ENCODE measurements at places on chromosomes 1 and 21.

GRCh38 chr1:223524930-223525451 lies 131.8 kb downstream of the CCDC185 start:
- peaks cover 6% of the 10 kb centered on the region for H3K4me1 ChIP-seq
- H3K27me3 ChIP-seq: no peaks in the 10 kb centered on the region
- H3K4me3 ChIP-seq: no peak overlapping the region

- no peak for DNase-seq
- H3K36me3 ChIP-seq: peaks cover 8% of the 10 kb centered on the region
- no peak overlapping the region for H3K4me3 ChIP-seq
- H3K27ac ChIP-seq: peak overlapping the region; percentile 47
- H3K4me1 ChIP-seq: no peaks in the 10 kb centered on the region
- no peaks in the 10 kb centered on the region for H3K27me3 ChIP-seq
These were observed 28.4 kb upstream of the PLEKHO1 start for GRCh38 chr1:150121236-150121862.

GRCh38 chr1:179821524-179821923 lies 56.1 kb downstream of the TOR1AIP2 start:
- no peak overlapping the region for H3K4me3 ChIP-seq
- H3K27me3 ChIP-seq: no peaks in the 10 kb centered on the region
- H3K27ac ChIP-seq: peak overlapping the region; percentile 35
- H3K4me1 ChIP-seq: no peaks in the 10 kb centered on the region

DNA sequence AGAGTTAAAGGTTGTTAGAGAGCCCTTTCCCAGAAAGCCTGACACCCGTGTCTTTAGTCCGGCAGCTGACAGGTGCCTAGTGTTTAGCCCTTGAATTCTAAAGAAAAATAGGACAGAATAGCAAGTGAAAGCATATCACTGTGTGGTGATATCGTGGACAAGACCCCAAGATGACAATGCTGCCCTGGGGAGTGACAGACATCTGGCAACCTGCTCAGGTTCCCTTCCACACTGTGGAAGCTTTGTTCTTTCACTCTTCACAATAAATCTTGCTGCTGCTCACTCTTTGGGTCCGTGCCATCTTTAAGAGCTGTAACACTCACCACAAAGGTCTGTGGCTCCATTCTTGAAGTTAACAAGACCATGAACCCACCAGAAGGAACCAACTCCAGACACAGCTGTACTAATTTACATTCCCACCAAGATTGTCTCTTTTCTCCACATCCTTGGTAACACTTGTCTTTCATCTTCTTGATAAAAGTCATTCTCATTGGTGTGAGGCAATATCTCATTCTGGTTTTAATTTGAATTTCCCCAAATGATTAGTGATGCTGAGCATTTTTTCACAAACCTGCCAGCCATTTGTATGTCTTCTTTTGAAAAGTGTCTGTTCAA lies 107.6 kb upstream of the SGIP1 start:
- H3K4me1 ChIP-seq: peaks cover 3% of the 10 kb centered on the region
- no peaks in the 10 kb centered on the region for H3K27me3 ChIP-seq
- H3K27ac ChIP-seq: peak overlapping the region; percentile 61
- DNase-seq: no peak

DNA sequence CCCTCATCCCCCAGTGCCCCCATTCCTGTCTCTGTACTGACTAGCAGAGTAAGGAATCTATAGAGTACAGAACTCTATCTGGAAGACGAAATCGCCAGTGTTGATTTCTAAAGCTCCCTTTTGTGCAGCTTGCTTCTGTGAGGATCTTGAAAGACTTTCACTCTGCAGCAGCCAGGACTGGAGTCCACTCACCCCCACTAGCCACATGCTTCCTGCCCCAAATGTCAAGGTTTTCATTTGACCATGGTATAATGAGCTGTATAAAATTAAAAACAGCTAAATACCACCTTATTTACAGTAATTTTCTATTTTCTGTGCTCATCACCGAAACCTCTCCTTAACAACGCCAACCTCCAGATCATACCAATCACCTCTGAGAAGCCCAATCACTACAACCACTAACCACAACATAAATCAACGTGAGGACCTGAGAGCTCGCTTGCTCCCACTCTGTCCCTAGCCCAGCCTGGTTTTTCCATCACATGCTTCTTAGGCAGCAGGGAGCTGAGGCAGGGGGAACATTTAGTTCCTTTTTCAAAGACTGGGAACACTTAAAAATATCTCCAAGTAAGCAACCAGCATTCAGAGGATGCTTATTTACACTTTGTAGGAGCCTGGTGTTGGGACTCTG lies 56.1 kb upstream of the IRF2BP2 start:
- H3K4me1 ChIP-seq: peaks cover 12% of the 10 kb centered on the region
- no peaks in the 10 kb centered on the region for H3K27me3 ChIP-seq
- no peak for DNase-seq
- peaks cover 2% of the 10 kb centered on the region for H3K36me3 ChIP-seq

Measured in naive thymus-derived CD8-positive, alpha-beta T cell (primary cell).